ENCODE measurements at places on chromosomes 3 and 15.

GRCh38 chr3:8536096-8537056 lies 34.8 kb downstream of the LMCD1 start:
- DNase-seq: no peak

- no peak for DNase-seq
Measured at GRCh38 chr3:61094608-61095007, 156.6 kb downstream of the FHIT start.

DNA sequence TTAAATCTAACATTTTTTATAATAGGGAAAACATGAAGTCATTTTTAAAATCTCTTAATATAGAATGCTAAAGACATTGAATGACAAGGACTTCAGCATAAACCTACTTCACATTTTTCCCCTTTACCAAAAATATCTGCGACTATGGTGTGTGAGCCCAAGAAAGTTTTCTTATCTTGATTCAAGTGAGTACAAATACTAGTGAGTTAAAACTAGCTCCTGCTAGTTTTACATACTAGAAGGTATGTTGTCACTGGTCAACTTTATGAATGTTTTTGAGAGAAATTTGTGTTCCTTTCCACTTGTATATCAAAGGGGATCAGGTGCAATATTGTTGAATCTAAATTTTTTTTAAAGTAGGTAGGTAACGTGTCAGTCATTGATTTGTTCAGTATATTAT lies 152.4 kb upstream of the CGNL1 start:
- no peak for DNase-seq

DNA sequence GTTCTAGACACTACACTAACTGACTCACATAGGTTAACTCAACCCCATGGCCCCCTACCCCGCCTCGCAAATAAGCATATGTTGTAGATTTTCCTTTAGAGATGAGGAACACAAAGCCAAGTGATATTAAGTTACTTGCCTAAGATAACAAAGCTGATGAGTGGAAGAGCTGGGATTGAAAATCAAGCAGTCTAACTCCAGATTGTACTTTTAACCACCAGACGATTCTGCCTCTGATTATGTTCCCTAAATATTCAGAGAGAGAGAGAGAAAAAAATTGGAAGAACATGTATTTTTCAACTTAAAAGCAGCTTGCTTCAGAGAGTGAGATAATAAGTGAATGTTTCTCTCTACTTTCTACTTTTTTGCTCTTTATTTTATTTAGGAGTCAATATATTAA lies 66.9 kb upstream of the THBS1 start:
- DNase-seq: no peak

DNA sequence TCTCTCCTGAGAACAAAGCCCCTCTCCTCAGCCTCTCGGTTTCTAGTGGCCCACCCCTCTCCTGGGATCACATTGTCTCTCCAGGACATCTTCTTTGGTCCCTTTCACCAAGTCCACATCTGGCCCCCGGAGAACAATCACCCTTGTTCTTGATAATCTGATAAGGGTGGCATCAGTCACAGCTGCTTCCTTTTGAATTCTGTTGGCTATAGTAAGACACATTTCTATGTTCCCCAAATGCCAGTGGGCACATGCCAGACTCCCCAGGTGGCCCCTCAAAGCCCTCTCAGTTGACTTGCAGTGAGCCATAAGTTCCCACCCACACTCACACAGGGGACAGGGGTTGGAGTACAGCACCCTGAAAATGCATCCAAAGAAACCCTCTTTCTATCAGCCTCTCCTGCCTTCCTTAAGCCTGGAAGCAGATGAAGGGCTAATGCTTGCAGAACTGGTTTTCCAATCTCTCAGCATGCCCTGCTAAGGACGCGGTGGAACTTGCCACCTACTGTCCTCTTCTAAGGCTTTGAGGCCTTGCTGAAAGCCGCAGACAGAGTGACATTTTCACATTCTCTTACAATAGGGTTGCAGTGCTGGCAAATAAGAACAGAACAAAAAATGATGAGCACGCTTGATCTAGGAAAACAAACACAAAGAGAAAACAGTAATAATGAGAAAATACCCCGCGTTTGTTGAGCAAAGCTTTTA lies 101.3 kb upstream of the SLCO3A1 start:
- DNase-seq: no peak

DNA sequence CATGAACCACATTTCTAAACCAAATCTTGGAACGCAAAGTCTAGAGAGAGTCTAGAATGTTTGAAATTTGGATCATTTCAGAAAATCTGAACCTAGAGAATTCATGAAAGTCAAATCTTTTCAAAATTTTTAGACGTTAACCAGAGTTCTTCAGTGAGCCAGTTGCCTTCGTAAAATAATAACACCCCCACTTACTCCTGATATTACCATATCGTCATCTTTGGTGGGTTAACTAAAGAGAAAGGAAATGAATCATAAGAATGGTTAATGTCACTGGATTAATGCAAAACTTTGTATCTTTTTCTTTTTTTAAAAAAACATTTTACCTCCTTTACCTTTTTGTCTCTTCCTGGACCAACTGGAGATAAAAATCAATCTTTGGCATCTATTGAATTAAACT lies 1.2 kb upstream of the ZBED2 start:
- DNase-seq: no peak

All from activated CD4-positive, alpha-beta T cell treated with anti-CD3 and anti-CD28 coated beads, Interleukin-2, amount 50 U/mL, for 24 hours (primary cell).